ENCODE measurements at places on chromosomes 3 and 15. TPM values are rescaled to one million over a fixed set of nuclear protein-coding genes. Genes with fewer than 3 reads are reported as not detected.

GRCh38 chr15:49460411-49460941, 37.4 kb downstream of the FGF7 start:
- H3K27me3 ChIP-seq: no peaks in the 10 kb centered on the region
- H3K36me3 ChIP-seq: peaks cover 27% of the 10 kb centered on the region
- peaks cover 79% of the 10 kb centered on the region for H3K4me1 ChIP-seq
- H3K27ac ChIP-seq: 0 out of 2 replicates have a peak overlapping the region, but pooled peaks have one; percentile 19
- no peak overlapping the region for H3K4me3 ChIP-seq

GRCh38 chr3:138184994-138185393, 2.1 kb upstream of the ARMC8 start:
- peaks cover 39% of the 10 kb centered on the region for H3K4me1 ChIP-seq
- no peak overlapping the region for H3K4me3 ChIP-seq
- peaks cover 5% of the 10 kb centered on the region for H3K36me3 ChIP-seq
- DNase-seq: peak; percentile 10
- H3K27me3 ChIP-seq: peaks cover 12% of the 10 kb centered on the region

DNA sequence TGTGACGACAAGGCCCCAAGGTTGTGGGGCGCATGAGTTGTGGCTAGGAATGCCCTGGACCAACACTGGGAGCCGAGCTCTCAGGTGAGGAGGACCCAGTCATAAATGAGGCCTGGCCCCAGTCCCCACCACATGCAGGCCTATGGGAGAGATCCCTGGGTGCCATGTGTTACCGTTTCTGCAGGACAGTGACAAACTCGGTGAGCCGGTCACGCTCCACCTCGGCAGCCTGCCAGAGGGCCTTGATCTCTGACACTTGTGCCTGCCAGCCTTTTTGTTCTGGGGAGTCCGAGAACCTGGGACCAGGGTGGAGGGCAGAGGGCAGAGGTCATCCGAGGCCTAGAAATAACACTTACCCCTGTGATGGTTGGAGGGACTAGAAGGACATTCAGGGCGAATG, 27.7 kb upstream of the HHATL start:
- no peak overlapping the region for H3K4me3 ChIP-seq
- no peak for DNase-seq
- no peak overlapping the region for H3K27ac ChIP-seq
- no peaks in the 10 kb centered on the region for H3K4me1 ChIP-seq
- no peaks in the 10 kb centered on the region for H3K36me3 ChIP-seq

The GOLGA6L4 gene
- 1.2 TPM for total RNA-seq

The CCDC39 gene
- not detected for total RNA-seq

Data from HFFc6 (cell line).